ENCODE measurements at places on chromosomes 16 and 17.
A peak's percentile ranks its signal among the peaks of the same experiment; 100 is the strongest.

- DNase-seq: no peak
Observed at GRCh38 chr17:47213540-47213939, 4.4 kb downstream of the MYL4 start.

DNA sequence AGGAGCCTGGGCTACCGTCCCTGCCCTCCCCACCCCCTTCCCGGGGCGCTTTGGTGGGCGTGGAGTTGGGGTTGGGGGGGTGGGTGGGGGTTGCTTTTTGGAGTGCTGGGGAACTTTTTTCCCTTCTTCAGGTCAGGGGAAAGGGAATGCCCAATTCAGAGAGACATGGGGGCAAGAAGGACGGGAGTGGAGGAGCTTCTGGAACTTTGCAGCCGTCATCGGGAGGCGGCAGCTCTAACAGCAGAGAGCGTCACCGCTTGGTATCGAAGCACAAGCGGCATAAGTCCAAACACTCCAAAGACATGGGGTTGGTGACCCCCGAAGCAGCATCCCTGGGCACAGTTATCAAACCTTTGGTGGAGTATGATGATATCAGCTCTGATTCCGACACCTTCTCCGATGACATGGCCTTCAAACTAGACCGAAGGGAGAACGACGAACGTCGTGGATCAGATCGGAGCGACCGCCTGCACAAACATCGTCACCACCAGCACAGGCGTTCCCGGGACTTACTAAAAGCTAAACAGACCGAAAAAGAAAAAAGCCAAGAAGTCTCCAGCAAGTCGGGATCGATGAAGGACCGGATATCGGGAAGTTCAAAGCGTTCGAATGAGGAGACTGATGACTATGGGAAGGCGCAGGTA is 762 bp downstream of the CDK12 start:
- DNase-seq: no peak

DNA sequence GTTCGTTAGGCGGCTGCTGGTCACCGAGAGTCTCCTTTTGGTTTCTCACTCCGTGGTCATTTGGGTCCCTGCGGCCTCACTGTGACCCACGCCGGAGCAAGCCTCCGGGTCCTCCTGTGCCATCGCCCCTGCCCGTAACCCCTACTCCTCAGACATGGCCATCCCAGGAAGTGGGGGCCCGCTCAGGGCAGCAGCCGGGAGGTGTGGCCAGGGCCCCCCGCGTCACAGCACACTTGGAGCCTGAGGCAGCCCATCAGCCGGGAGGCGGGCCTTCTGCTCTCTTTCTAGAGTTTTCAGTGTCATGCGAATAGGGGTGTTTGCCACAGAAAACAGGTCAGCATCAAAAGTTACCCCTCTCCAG is 7.9 kb upstream of the WFIKKN1 start:
- DNase-seq: no peak

DNA sequence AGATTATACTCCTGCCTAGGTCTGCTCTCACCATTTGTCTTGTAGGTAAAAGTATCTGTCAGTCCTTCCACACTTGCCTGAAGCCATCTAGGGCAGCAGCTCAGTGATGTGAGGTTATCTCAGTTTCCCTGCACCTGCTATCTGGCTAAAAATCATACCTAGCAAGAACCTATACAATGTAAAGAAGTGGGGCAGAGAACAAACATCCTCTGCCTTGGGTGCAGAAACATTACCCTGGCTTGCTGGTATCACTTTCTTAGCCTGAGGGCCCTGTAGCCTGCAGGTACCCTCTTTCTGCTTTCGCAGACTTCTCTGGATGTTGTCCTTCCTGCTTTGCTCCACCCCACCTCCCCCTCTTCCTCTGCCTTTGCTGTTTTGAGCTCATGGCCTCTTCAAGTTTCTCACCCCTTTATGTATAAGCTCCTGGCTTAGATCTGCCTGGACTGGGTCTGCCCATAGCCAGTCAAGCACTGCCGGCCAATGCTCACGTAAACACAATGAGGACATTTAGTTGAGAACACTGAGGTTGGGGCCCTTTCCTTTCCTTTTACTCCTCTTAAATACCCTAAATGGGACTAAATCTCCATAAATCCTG is 8.7 kb upstream of the SDK2 start:
- DNase-seq: no peak

DNA sequence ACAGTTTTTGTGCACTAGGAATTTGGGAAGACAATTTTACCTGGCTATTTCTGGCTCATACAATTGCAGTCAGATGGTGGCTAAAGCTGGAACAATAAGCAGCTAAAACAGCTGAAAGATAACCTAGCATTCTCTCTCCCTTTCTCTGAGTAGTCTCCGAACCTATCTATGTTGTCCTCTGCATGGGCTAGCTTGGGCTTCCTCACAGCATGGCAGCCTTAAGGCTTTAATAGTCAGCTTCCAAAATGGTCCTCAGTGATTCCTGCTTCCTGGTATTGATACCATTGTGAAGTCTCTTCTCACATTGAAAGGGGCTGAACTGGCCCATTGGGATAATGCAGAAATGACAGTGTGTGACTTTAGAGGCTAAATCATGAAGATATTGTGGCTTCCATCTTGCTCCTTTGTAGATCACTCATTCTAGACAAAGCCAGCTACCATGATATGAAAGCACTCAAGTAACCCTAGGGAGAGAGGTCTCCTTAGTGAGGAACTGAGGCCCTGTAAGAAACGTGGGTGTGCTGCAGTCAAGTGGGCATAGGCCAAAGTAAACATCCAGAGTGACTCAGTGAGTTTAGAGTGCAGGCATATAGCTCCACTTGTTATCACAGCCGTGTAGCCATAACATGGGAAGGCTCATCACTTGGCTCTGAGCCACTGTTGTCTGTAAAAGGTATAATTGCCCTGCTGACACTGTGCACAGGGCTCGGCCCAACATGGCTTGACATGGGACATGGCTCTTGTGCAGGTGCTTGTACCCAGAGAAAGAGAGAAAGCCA is 5.5 kb upstream of the VKORC1 start:
- DNase-seq: no peak

DNA sequence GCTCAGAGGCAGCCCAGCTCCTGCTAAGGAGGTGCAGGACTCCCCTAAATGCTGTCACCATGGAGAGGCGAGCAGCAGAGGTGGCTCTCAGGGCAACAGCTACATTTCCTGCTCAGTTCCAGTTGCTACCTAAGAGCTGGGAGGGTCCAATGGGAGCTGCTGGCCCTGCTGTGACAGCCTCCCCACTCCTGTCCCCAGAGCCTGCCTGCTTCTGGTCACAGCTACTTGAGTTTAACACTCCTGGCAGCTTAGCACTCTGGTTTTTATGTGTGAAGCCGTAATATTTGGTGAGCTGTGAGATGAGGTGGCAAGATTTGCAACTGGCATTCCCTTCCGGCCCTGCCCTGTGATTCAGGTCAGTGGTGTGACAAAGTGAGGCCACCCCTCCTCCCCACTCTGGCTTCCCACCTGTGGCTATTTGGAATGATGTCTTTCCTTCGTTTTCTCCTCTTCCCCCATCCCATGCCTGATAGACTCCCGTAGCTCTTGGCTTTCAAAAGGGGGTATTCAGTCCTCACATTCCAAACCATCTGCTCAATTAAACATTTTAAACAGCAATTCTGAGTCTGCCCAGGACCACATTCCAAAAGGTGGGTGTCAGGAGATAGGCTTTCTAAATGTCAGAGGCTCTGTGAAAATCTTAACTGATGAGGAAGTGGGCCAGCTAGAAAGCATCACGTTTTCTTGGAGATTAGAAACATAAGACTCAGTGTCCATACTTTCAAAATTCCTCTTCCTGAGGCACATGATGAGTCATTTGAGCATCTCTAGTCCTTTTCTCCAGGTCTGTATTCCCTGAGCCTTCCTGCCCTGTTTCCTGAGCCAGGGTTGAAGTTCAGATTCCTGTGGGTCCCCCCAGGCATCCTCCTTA is 42.6 kb upstream of the SKAP1 start:
- DNase-seq: no peak

DNA sequence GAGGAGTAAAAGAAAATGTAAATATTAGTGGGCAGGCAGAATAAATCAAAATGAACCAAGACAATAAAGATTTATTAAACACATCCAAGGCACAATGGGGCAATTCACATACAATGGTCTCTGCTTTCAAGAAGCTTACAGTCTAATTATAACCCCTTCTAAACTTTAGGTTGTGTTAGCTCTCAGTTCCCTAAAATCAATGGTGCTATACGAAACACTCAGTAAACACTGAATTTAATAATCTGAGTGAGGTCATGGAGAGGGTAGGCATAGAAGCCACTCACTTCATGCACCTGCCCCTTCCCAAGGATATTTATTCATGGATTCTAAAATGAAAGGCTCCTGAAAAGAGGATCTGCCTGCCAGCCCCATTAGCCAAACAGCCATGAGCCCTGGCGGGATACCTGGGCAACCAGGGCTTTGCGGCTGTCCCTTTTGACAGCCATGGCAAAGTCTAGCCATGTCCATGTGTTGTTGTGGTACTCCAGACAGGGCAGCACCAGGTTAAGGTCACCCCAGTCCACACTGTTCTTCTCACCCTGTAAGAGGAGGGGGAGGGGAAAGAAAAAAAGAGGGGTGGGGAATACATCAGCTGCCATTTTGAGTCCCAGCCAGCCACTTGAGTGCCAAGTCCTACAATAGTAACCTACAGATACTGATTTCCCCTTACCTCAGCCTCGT is 1.4 kb upstream of the RSKR start:
- no peak for DNase-seq

DNA sequence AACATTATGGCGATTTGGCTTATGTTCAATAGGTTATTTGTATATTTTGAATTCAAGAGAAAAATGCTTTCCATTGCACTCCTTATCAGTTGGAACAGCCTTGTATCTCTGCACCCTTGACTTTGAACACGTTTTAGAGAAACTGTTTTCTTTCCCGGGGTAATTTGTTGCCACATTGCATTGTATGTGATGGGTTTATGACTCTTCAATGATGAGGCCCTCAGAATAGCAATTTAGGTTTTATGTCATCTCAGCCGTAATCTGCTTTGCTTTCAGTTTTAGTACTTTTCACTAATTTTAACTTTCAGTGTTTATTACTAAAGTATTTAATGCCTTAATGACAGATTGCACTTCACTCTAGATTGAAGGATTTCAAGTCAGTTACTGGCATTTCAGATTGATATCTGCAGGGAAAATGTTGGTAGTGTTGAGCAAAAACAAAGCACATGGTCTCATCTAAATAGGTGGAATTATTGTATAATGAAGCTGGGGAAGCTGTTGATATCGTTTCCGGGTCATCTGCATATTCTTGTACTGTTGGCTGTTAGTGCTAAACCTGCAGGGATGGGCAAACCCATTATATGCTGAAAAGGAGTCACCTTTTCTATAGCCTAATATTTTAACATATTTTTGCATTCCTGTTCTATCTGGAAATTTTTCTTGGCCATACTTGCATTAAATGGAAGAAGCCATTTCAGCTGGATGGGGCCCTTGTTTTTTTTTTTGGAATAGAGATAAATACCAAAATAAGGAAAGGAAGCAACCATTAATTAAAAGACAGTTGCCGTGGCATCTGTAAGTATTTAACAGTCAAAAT is 2.0 kb downstream of the LUC7L3 start:
- DNase-seq: no peak

DNA sequence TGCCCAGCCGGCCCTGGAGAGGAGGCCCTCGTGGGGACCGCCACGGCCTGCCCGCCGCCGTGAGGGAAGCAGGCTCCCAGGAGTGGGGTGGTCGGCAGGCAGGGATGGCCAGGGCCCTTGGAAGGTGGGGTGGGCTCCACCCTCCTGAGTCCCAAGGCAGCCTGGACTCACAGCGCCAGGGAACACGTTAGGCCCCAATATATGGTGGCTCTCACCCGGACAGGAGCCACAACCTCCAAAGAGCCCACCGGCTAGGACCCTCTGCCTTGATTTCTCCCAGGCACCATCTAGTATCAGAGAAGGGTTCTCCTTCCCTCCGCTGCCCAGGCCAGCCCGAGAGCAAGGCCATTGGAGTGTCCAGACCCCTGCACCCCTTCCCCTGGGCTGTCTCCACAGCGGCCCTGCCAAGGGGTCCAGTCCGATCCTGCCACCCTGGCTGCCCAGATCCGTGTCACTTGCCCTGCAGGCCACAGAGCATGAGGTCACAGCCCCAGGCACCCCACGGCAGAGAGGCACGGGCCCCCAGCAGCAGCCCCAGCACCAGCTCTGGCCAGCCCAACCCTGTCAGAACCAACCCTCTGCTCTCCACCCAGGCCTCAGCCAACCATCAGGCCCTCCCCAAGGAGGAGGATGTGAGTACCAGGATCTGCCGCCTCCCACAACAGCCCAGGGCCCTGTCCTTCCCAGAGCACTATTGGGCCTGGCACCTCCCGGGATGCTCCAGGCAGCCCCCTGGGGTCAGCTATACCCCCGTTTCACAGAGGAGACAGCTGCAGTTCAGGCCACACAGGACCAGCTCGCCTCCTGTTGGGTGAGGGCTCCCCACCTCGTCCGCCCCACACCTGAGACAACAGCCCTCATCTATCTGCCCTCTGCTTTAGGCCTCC is 1.1 kb upstream of the AXIN1 start:
- no peak for DNase-seq

- DNase-seq: no peak
Observed at GRCh38 chr16:84120023-84120422, 3.3 kb upstream of the MBTPS1 start.

DNA sequence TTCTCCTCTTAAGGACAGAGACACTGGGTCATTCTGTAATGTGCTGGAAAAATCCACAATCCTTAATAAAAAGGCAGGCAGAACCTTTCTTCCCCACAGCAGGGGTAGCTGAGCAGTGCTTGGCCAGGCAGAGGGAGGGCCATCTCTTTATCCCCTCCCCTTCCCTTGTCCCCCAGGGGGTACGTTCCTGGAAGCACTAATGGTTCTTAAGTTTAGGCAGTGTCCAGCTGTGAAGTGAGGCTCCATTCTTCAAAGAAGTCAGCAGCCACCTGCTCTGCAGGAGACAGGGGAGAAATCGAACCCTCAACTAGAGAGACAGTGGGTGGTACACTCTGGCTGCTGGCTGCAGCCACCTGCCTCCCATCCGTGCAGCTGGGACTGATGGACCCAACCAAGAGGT is 533.9 kb upstream of the CDH11 start:
- no peak for DNase-seq

DNA sequence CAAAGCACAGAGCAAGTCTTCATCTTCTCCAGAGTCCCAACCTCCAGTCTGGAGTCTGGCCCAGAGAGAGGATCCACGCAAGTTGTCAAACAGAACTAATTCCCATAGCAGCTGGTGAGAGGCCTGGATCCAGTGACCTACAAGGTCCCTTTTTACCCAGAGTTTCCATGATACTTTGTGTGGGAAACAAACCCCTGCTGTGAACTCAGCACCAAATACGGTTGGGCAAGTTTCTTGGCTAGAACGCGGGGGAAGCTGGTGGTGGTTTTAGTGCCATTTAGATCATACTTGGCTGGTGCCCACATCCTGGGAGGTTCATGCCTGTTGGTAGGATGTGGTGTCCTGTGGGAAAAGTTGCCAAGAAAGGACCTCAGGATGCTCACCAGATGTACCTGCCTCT is 18.1 kb downstream of the TMC7 start:
- DNase-seq: no peak

GRCh38 chr16:50151756-50152155 is 1.4 kb upstream of the TENT4B start:
- no peak for DNase-seq

GRCh38 chr16:86508947-86509758 is 1.2 kb upstream of the FOXF1 start:
- peak; percentile 63 for DNase-seq

GRCh38 chr16:73457851-73458250 is 409.9 kb upstream of the ZFHX3 start:
- DNase-seq: no peak

Measured in GM19239 (cell line).